ENCODE measurements at places on chromosomes 5 and 9. TPM values are rescaled to one million over a fixed set of nuclear protein-coding genes. Genes with fewer than 3 reads are reported as not detected.

Gene SMIM33
- total RNA-seq, result not detected

Gene PCDHB7
- total RNA-seq, result 8.5 TPM

Gene NMUR2
- not detected for total RNA-seq

Gene PPP3R2
- total RNA-seq, result 0.92 TPM

Gene GABRA6
- 0.23 TPM for total RNA-seq

Gene SOX30
- total RNA-seq, result not detected

Gene PCDHGA10
- total RNA-seq, result 15.2 TPM

Gene NR2F1-AS1
- total RNA-seq, result 82.4 TPM

Gene ZBTB6
- total RNA-seq, result 55.4 TPM

Gene SHLD3
- 10.8 TPM for total RNA-seq

Gene PTGER4
- 5.5 TPM for total RNA-seq

Gene TSLP
- total RNA-seq, result 0.23 TPM

Gene SLC25A48
- total RNA-seq, result 7.8 TPM

Gene NPR2
- total RNA-seq, result 11.3 TPM

Gene TSSK1B
- total RNA-seq, result not detected

Gene SHC3
- 42.0 TPM for total RNA-seq

Gene SLF1
- 40.8 TPM for total RNA-seq

Gene LRRTM2
- total RNA-seq, result 67.6 TPM

Gene PCDHA10
- total RNA-seq, result 11.5 TPM

Gene ENC1
- 503 TPM for total RNA-seq

Gene ARHGEF28
- total RNA-seq, result 15.0 TPM

Gene ENHO
- 58.8 TPM for total RNA-seq

Gene CAMSAP1
- 140 TPM for total RNA-seq

Gene CFAP77
- total RNA-seq, result 1.2 TPM

Gene MARVELD2
- total RNA-seq, result 3.0 TPM

Gene ANKRD18A
- 11.3 TPM for total RNA-seq

Gene TEX48
- total RNA-seq, result not detected
